ENCODE measurements at places on chromosomes 13 and 19.

DNA sequence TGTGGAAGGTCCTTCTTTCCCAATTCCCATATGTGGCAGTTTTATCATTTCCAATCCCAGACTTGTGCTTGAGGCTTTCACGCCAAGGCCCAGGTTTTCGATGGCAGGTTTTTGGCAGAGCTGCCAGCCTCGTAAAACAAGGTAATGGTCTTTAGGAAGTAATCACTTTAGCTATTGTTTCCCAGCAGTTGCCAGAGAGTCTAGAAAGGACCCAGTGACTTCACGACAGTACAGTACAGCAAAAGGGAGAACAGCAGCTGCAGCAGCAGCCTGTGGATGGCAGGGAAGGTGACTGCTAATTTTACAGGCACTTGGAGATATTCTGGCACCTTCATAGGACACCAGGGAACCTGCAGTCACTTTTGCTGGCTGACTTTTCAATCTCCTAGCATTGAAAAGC lies 291.6 kb upstream of the MAB21L1 start:
- DNase-seq: no peak

DNA sequence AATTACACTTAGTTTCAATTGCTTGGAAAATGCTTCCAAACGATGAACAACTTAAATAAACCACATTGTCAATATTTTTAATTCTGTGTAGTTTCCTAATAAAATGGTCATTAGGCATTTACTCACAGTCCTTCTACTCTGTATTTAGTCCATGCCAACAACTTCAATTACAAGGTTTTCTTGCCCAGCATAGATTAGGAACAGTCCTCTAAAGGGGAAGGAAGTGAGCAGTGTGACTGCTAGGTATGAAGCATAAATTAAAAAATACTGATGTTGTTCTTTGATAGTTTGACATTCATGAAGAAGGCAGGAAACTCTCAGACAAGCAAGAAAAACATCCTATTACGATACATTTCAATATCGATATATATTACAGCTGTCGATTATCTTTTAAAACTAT lies 716.0 kb upstream of the PCDH9 start:
- DNase-seq: no peak

- DNase-seq: no peak
Observed at GRCh38 chr19:6861683-6862286, 25.6 kb upstream of the ADGRE1 start.

- no peak for DNase-seq
Observed at GRCh38 chr13:24649688-24650043, 30.5 kb upstream of the ATP12A start.

DNA sequence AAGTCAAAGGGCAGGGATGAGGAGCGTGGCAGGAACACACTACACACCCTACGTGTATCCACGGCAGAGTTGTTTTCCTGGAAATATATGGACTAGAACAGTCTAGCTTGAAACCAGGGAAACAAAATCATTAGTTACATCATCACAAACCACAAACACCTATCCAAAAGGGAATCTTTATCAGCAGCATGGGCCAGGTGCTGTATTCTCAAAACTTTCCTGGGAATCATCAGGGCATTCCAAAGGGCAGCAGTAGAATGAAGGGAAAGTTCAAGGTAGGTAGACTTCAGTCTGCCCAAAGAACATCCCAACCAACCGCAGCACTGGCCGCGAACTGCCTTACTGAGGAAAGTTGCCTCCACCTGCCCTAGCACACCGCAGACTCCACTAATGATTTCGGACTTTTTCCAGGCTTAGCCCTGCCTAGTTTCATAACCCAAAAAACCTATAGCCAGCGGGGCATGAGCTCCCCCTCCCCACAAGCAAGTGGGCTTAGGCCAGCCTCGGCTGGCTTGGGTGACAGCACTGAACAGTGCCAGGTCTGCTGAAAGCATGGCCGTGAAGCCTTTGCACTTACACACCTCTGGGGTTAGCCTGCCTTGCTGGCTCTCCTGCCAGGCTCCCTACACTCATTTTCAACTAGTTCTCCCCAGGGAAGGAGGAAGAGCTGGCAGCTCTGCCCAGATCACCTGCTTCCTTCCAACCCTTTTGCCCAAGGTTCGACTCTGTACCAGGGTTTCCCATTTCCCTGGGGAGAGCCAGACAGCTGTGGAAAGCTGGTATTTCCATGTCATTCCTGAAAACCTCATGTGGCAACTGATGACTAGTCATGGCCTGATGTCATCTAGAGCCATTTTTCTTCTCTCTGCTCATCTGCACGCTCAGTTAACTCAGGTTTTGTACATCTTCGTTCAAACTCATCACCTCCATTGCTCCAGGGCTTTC lies 77.3 kb upstream of the UBAC2 start:
- DNase-seq: peak; percentile 40

DNA sequence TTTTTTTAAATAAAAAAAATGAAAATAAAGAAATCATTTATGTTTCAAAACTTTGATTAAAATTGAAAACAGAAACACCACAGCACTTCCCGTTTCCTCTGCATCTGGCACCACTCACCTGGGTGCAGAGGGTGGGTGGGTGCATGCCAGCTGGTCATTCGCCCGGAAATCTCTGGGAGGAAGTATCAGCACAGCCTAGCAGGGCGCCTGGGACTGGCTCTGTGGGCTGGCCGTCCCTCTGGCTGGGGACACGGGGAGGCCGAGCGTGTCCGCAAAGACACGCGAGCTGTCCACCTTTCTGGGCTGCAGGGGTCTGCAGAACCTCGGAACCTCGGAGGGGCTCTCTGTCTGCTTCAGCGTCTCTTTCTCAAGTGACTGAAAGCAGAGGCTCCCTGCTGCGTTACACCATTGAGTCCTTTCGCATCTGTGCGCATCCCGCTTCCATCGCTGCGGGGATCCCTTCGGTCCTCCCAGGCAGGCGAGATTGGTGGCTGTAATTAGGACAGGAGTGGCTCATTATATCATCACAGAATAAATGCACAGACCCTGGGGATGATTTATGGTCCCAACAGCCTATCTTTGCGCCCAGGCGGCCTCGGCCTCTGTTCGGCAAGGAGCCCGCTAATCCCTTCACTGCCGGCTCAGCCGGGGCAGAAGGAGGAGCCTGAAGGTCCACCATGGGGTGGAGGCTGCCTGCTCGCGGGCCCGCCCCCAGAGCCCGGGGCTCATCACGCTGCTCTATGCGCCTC lies 17.2 kb downstream of the CRTC1 start:
- peak; percentile 68 for DNase-seq

- DNase-seq: no peak
Observed at GRCh38 chr13:81382246-81382645, 1041.3 kb upstream of the SPRY2 start.

GRCh38 chr13:70950664-70951063 lies 842.4 kb upstream of the KLHL1 start:
- DNase-seq: no peak

GRCh38 chr19:49362048-49362928 lies at the start of gene TEAD2:
TEAD2 (minus strand) TSS chr19:49362416; CDS start chr19:49360075, 2,341 bp downstream.
- DNase-seq: peak; percentile 64

DNA sequence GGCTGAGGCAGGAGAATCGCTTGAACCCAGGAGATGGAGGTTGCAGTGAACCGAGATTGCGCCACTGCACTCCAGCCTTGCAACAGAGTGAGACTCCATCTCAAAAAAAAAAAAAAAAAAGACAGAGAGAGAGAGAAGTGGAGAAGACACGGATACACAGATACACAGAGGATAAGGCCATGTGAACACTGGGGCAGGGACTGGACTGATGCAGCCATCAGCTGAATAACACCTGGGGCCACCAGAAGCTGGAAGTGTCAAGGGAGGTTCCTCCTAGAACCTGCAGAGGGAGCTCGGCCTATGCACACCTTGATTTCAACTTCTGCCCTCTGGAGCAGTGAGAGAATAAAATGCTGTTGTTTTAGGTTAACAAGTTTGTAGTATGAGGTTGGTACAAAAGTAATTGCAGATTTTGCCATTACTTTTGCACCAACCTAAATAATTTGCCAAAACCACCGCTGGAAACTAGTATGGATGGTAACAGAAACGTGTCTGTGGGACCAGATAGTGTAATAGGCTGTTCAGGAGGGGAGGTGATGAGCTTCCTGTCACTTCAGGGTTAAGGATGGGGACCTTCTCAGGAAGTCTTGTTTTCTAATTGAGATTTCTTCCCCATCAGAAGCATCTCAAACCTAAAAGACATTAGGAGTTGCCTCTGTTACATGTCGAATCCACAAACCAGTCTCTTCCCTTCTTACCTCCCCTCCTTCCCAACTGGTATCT lies 36.4 kb upstream of the IGSF23 start:
- DNase-seq: peak; percentile 57

DNA sequence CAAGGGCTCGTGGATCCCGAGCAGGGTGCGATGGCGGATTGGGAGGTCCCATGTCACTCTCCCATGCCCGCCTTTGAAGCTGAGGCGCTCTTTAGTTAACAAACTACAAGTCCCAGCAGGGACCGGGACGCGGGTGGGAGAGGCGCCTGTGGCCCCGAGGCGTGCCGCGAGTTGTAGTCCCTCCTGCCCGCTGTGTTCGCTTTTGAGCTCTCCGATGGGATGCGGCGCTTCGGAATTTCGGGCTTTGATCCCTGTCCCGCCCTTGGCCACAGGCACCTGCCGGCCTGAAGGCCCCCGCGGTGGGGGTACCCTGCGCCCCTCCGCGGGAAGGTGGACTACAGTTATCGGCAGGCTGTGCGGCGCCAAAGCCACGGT lies 11.0 kb downstream of the CYTH2 start:
- DNase-seq: no peak

- DNase-seq: peak; percentile 26
Observed at GRCh38 chr19:42323852-42324654, 1.4 kb upstream of the MEGF8 start.

- no peak for DNase-seq
Observed at GRCh38 chr13:112392719-112393118, 16.6 kb downstream of the SPACA7 start.

DNA sequence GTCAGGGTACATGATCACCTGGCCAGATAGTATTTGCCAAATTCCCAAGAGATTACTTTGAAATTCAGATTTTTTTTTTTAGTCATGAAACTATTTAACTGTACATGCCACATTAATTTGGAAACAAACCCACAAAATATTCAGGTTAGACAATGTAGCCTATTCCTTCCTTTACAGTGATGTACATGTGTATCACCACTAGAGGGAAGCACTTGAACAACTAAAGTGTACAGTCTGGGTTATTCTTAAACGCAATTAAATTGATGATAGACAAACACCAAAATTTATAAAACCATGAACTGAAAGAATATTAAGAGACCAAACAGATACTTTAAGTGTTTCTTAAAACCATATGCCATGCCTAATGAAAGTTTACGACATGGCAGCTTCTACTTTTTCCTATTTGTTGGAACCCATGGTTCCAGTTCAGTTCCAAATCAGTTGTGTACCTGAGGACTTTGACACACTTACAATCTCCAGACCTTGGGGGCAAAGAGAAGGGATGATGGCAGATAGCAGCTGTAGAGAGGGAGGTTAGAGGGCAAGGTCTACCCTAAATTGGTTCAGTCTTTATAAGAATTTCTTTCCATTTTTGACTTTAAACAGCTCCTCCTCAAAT lies 52.8 kb downstream of the TNFSF13B start:
- peak; percentile 42 for DNase-seq

DNA sequence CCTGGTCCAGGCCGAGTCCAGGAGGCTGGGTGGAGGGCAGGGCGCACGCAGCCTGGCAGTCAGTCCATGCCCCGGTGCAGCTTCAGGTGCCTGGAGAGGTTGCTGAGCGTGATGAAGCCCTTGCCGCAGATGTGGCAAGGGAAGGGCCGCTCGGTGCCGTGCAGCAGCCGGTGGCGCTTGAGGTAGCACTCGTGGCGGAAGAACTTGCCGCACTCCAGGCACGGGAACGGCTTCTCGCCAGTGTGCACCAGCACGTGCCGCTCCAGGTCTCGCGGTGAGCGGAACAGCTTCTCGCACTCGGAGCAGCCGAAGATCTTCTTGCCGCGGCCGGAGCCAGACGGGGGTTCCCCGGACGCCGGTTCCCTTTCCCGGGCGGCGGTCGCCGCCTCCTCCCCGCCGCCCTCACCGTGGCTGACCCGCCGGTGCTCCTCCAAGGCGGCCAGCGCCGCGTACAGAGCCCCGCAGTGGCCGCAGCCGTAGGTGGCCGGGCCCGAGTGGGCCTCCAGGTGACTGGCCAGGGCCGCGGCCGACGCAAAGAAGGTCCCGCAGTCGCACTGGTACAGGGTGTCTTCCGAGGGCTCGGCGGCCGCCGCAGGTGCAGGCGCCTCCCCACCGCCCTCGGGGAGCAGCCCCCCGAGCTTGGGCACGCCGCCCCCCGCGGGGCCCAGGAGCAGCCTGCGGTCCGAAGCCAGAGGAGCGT lies 6.8 kb downstream of the FIZ1 start:
- DNase-seq: no peak

GRCh38 chr19:8630796-8631424 lies 477 bp downstream of the NFILZ start:
- no peak for DNase-seq

- DNase-seq: no peak
Observed at GRCh38 chr19:14237014-14237941, 31.3 kb upstream of the ADGRL1 start.

DNA sequence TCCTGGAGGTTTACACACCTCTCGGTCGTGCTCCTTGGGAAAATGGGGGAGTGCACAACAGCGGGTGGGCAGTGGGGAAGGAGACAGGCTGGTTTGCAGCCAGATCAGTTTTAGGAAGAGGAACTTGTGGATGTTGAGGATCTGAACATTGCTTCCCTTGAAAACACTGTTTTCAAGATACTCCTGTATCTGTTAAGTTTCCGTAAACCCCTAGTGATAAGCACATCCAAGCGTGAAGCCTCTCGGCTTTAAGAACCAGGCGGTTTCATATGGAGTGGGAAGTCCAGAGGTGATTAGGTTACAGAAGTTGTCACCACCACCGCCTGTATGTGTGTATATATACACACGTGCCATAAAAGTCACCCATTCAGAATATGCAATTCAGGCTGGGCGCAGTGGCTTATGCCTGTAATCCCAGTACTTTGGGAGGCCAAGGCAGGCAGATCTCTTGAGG lies 47.4 kb downstream of the SIPA1L3 start:
- no peak for DNase-seq

DNA sequence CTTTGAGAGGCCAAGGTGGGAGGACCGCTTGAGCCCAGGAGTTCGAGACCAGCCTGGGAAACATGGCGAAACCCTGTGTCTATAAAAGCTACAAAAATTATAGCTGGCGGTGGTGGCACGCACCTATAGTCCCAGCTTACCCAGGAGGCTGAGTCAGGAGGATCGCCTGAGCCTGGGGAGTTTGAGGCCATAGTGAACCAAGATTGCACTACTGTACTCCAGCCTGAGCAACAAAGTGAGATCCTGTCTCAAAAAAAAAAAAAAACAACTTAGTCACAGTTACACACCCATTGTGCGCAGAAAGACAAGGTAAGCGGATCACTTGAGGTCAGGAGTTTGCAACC lies 728 bp upstream of the DENND1C start:
- DNase-seq: no peak

GRCh38 chr13:40438999-40439797 lies 227.2 kb downstream of the FOXO1 start:
- no peak for DNase-seq

Data from ACHN (cell line).